ENCODE measurements at places on chromosomes 12 and 14. TPM values are rescaled to one million over a fixed set of nuclear protein-coding genes. Genes with fewer than 3 reads are reported as not detected.

GRCh38 chr14:67221248-67221981 lies 19.8 kb upstream of the PALS1 start:
- H3K27ac ChIP-seq, result no peak overlapping the region
- no peak overlapping the region for H3K4me3 ChIP-seq
- no peaks in the 10 kb centered on the region for H3K36me3 ChIP-seq
- H3K4me1 ChIP-seq, result no peaks in the 10 kb centered on the region
- H3K27me3 ChIP-seq, result no peaks in the 10 kb centered on the region

- H3K27ac ChIP-seq, result no peak overlapping the region
- no peak for DNase-seq
- no peaks in the 10 kb centered on the region for H3K27me3 ChIP-seq
- no peaks in the 10 kb centered on the region for H3K36me3 ChIP-seq
- H3K4me1 ChIP-seq, result no peaks in the 10 kb centered on the region
Measured at GRCh38 chr14:22477569-22478194, 111.3 kb downstream of the DAD1 start.

DNA sequence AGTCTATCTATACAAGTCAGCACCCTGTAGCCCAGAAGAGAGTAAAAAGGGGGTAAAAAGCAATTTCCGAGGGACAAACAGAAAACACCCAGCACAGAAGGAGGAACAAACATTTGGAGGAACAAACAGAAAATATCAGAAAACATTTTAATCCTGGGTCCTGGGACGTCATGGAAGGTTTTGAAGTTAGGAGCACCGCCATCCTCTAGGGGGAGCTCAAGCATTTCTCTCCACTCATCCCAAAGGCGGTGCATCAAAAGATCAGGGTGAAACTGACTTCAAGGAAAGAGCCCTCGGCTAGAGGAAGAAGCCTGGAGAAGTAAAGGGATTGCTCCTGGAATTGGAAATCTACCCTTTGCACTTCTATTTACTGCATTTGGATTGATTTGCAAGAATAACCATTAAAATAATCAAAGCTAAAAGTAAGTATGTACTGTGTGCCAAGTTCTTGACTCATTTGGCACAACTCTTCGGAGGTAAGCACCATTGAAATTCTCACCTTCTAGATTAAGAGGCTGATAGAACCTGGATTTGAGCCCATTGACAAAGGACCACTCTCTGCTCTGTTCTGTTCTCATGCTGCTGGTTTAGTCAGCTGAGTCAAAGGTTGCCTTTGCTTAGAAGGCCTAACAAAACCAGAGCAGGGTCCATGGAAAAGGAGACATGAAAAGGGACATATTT lies 17.2 kb upstream of the POC1B start:
- H3K4me3 ChIP-seq, result no peak overlapping the region
- H3K27ac ChIP-seq, result no peak overlapping the region
- H3K27me3 ChIP-seq, result no peaks in the 10 kb centered on the region

GRCh38 chr12:195156-195555 lies 18.8 kb downstream of the SLC6A12 start:
- H3K36me3 ChIP-seq, result no peaks in the 10 kb centered on the region
- H3K27me3 ChIP-seq, result peaks cover 5% of the 10 kb centered on the region
- H3K4me3 ChIP-seq, result no peak overlapping the region
- H3K27ac ChIP-seq, result no peak overlapping the region

GRCh38 chr12:99981639-99982190 lies 3.0 kb downstream of the ANKS1B start:
- no peaks in the 10 kb centered on the region for H3K27me3 ChIP-seq
- H3K4me3 ChIP-seq, result no peak overlapping the region
- DNase-seq, result no peak
- no peaks in the 10 kb centered on the region for H3K4me1 ChIP-seq
- no peaks in the 10 kb centered on the region for H3K36me3 ChIP-seq

PRICKLE1 gene
- 0.53 TPM for polyA plus RNA-seq

GPR137C gene
- polyA plus RNA-seq, result not detected

HOXC5 gene
- polyA plus RNA-seq, result not detected

EFS gene
- polyA plus RNA-seq, result not detected

All from CD8-positive, alpha-beta memory T cell (primary cell).